ENCODE measurements at places on chromosomes 4 and X. TPM values are rescaled to one million over a fixed set of nuclear protein-coding genes. Genes with fewer than 3 reads are reported as not detected.
A peak's percentile ranks its signal among the peaks of the same experiment; 100 is the strongest.

GABRQ gene
- polyA plus RNA-seq: not detected

CPE gene
- 9.7 TPM for polyA plus RNA-seq

TMPRSS11D gene
- 0.06 TPM for polyA plus RNA-seq

RPGR gene
- polyA plus RNA-seq: 11.0 TPM

FAAH2 gene
- polyA plus RNA-seq: 2.2 TPM

SCLT1 gene
- 7.5 TPM for polyA plus RNA-seq

XK gene
- 0.09 TPM for polyA plus RNA-seq

XG gene
- 0.03 TPM for polyA plus RNA-seq

ODAPH gene
- 0.74 TPM for polyA plus RNA-seq

MAMLD1 gene
- polyA plus RNA-seq: 1.5 TPM

BANK1 gene
- 121 TPM for polyA plus RNA-seq

PCDH10 gene
- polyA plus RNA-seq: under 0.01 TPM

CCDC110 gene
- polyA plus RNA-seq: 0.20 TPM

DNA sequence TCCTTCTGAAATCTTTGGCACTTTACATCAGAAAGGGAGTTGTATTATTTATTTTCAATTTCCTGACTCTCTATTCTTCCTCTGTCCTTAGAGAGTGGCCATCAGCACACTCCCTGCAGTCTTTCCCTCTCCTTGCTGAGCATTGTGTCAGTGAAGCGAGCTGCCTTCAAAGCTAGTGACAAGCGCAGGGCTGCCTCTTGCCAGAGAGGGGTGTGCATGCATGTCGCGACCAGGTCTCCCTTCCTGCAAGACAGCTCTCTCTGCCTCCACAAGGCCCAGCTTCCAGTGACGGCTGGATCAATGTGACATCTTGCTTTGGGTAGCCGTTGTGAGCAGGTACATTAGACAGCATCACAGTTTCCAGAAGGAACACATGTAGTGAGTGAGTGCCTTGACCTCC, 810.9 kb upstream of the TENM3 start:
- DNase-seq: no peak

GRCh38 chrX:125175991-125176584, 143.6 kb upstream of the TEX13C start:
- DNase-seq: no peak

GRCh38 chr4:92516450-92516849, 212.7 kb downstream of the GRID2 start:
- DNase-seq: no peak

DNA sequence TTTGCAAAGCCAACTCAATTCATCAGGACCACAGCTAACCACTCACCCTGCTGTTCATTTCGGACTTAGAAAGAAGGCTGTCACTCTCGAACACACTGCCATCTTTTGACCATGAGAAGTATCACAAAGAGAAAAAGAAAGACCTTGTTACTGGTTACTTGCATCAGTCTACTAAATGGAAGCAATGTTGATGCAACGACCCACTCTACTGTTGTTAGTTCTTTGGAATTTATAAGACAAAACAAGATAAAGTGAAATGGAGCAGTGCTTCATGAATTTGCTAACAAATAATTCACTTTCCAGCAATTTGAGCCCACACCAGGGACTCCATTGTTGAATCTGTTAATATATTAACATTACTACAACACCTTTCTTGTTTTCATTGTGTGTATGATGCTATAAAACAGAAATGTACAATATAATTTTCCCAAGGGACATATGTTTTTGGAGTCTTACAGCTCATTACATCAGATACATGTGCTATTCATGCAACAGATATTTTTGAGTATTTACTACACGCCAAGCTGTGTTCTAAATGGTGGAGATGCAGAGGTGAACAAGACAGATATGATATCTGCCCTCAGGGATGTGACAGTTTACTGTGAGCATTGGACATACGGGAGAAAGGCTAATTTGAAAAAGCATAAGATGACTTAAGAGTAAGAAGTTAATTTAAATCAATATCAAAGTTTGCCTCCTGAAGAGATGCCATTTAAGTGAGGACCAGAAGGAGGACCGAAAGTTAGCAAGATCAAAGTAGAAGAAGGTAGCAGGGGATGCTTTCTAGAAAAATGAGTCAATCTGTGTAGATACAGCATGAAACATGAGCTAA, 87.2 kb downstream of the AREG start:
- DNase-seq: no peak

DNA sequence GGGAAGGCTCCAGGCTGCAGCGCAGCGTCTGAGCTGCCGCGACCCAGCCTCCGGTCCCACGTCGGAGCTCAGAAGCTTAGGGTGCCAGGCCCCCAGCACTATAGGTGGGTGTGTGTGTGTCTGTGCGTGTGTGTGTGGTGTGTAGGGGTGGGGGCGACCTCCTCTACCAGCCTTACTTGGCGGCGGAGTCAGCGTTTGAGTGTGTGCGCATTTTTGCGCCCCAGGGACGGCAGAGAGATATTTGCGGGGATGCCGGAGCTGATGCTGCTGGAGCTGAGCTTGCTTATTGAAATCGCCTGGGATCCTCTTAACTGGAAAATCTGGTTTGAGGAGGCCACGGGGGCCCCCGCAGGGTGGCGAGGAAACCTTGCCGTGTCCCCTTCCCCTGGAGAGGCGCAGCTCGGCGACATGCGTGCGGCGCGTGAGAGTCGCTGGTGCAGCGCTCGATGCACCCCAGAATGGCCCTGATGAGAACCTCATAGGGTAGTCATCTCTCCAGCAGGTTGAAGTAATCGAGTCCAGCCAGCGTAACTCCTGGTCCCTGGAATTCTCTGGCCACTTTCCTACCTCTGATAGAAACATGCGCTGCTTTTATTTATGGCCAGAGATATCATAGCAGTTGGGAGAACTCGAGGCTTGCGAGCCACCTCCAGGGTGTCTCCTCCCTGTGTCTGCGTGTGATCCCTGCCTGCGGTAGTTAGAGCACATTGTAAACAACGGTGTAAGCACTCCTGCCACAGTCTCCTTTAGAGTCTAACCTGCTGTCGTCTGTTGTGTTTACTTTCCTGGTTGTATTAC, 2.7 kb downstream of the ADGRL3 start:
- DNase-seq: no peak

DNA sequence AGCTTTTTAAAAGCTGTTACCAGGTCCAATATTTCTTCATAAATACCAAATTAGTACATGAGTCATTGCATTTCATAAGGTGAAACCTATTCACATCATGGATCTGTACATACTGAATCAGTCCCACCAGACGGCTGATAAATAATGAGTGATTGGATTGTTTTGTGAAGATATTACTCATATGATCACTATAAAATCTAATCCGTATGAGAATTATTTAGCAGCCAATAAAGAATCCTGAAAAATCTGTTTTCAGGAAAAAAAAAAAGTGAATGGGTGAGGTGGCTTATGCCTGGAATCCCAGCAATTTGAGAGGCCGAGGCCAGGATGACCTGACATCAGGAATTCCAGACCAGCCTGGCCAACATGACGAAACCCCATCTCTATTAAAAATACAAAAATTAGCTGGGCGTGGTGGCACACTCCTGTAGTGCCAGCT, 438.1 kb downstream of the INPP4B start:
- no peak for DNase-seq

DNA sequence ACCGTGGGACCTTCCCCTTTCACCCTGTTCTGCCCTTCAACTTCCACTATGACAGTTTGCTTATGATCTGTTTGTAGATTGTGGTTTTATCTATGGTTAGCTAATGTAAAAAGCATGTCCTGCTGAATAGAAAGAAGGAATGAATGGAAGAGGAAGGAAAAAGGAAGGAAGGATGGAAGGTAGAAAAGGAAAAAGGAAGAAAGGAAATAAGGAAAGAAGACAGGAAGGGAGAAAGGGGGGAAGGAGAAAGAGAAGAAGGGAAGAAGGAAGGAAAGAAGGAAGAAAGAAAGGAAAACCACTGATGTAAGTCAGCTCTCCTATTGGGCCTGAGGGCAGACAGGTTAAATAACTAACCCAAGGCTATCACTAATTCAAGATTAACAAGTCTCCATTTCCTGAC, 319.1 kb upstream of the KLF3 start:
- no peak for DNase-seq

DNA sequence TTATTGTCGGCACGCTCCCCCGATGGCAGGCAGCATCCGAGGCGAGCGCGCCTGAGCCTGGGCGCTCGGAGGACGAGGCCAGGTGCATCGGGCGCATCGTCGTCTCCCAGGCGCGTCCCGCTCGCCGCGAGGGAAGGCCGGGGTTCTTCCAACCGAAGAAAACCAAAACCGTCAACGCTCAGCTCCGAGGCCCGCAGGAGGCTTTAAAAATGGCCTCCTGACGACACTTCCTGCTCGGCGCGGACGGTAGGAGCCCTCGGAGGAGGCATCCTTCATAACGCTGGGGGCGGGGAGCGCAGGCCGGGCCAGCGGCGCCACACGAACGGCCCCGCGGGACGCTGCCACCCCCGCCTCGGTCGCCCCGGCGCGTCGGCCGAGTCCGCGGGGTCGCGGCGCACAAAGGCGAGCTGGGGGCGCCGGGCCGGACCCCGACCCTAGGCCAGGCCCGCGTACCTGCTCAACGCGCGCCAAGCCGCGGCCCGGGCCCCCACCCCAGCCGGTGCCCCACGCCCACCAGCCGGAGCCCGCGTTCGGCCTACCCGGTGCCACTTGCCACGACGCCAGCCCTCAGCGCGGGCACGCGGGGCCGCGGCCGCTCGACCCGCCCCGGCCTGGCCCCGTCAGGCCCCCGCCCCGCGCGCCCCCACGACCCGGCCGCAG, 501 bp downstream of the ZNF518B start:
- DNase-seq: peak; percentile 91

GRCh38 chr4:25722964-25723363, 67.3 kb downstream of the SLC34A2 start:
- DNase-seq: no peak

DNA sequence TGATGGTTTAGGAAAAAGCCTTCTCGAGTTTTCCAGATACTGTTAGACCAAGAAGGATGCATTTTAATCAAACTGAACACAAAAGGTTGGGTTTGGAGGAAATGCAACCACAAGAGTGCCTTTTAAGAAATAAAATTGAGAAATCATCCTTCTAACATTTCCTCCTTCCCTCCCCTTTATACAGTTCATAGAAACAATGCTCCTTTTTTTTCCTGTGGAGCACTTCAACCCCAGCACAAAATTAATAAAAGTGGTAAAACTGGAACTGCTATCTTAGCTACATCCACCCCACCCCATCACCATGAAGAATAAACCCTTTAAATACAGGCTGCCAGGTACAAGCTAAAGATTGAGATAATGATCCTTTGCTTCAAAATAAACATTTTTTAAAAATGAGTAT, 211.1 kb downstream of the RELL1 start:
- DNase-seq: no peak

DNA sequence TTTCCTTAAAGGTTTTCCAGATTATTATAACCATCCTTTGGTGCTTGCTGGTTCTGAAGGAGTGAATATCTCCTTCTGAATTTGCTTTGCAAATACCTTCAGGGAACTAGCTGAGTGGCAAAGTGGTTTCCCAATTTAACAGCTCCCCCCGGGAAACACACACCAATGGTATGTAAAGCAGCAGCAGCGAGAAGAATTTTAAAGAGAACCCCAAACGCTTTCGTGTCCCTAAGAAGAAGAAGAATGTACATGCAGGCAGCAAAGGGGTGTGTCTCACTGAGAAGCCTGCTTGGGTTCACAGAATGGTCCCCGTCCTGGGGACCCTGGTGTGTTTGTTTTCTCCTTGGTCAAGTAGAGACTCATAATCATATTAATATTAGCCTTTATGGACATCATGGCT, 4.2 kb upstream of the AKAP17A start:
- DNase-seq: no peak

GRCh38 chr4:123083646-123084045, 161.2 kb upstream of the NUDT6 start:
- DNase-seq: no peak

- no peak for DNase-seq
Measured at GRCh38 chr4:24656906-24657305, 72.6 kb upstream of the DHX15 start.

GRCh38 chrX:44224760-44225159, 118.7 kb downstream of the EFHC2 start:
- no peak for DNase-seq

- no peak for DNase-seq
Measured at GRCh38 chr4:150212927-150213326, 134.7 kb downstream of the DCLK2 start.

DNA sequence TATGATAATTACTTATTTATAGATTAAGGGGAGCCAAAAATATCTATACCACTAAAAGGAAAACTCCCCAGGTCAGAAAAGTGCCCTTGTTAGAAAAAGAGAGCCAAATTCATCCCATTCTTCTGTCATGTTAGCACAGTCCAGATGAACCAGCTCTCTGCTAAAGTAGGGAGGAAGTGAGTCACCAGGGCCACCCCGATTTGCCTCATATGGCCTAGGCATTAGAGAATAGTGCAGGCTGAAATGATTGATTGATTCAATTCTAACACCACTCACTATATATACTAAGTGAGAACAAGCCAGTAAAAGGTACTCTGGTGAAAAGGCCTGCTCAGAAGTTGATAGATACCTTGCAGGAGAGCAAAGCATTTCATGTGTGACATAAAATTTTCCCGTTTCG, 94.5 kb downstream of the SRPX start:
- DNase-seq: no peak

GRCh38 chr4:86035688-86036087, 324.2 kb downstream of the MAPK10 start:
- DNase-seq: no peak

GRCh38 chr4:7460566-7460965, 25.8 kb upstream of the PSAPL1 start:
- no peak for DNase-seq

- peak; percentile 82 for DNase-seq
Measured at GRCh38 chrX:93673056-93673868, at the start of gene NAP1L3. TSS of gene NAP1L3 (minus strand) at chrX:93673578. CDS start at chrX:93673304, 274 bp downstream.
